NT2/D1 (cell line): ENCODE measurements at places on chromosomes 5 and 9.

DNA sequence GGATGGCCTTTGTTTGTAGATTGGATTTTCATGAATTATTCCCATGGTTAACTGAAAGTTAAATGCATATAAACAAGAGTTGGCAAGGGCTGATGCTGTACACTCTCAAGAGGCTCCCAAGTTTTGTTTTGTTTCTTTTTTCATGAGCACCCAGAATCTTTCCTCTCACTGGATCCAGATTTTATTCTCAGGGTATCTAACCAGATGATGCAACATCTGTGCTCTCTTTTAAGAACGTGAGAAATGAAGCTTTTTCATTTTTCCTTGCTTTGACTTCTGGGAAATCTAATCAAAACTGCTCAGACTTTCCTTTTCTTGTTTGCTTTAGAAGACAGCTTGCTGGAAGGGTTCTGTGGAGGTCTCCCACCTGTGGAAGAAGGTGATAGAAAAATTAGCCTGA lies 142.7 kb upstream of the SLC12A2 start:
- DNase-seq, result no peak

DNA sequence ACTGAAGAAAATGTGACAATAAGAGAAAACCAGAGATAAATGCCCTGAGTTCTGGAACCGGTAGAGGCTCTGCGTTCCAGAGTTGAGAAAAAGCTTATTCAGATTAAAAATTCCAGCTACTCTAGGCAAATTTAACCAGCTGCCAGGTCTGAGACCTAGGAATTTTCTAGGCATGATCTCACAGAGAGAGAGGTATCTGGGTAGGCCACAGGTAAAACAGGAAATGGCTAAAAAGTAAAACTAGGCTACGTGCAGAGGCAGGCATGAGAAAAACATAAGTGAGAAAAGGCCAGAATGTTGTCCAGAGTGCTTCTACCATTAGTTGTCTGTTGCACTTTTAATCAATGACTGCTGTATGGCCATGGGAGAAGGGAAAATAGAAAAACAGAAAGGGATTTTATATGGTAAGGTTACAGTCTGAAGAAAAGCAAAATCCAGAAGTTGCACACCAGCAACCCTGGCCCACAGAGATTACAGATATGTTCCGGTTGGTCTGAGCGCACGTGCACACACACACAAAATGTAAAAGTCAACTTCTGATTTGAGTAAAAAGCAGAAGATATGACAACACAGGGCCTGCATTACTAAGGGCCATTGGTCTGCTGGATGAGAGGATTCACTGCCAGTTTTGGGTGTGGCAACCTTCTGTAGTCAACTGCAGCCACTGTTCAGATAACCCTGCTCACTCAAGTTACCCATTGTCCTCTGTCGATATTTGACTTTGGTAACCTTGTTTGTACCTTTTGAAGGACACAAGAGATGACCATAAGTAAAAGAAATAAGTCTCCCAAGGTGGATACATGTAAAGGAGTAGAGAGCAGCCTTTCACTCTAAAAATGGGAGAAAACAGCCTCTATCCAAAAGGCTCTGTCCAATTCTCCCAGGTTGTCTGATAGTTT lies 266.0 kb downstream of the DTWD2 start:
- DNase-seq, result no peak

GRCh38 chr5:68669864-68670575 lies 423.8 kb upstream of the SLC30A5 start:
- no peak for DNase-seq

DNA sequence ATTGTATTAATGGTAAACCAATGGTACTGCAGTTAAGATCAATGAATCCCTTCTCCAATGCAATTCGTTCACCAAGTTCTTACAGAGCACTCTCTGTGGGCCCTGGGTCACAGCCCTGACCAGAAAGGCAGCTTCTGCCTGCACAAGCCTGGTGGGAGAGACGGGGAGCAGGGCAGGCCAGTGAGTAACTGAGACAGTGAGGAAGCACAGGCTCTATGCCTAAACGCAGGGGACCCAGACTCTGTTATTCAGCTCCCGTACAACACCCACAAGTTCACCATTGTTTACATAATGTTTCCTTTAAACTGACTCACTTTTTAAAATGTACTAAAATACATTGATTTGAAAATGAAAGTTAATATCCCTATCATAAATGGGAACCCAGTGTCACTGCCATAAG lies 40.5 kb upstream of the CTSL start:
- no peak for DNase-seq

DNA sequence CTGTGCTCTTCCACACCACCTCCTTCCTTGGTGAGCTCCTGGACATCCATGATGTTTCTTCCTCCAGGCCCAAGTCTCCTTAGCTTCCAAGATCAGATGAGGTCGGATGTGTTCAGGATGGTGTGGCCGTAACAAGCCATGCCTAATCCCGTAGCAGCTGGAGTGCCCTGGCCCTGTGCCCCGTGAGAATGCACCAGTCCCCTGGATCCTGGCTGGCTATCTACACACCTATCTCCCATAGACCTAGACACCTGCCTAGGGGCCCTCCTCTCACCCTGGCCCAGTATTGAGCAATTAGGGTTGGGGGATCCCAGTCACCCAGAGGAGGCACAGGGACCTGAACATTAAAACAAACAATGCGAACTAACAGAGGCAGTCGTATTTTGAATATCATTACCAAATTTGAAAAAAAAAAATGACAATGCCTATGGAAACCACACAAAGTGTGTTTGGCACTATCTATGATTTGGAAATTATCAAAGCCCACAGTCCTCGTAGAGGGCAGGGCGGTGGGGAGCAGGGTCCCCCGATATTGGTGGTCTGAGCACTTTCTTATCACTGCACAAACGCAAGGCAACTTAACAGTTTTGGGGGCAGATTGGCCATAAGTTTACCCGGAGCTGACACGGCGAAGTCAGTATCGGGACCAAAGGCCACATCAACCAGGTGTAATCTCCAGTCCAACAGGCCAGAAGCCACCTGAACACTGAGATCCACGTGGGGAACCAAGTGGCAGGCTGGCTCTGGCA lies 13.2 kb downstream of the ENG start:
- DNase-seq, result no peak

GRCh38 chr9:71733176-71733575 lies 35.1 kb downstream of the CEMIP2 start:
- no peak for DNase-seq

- DNase-seq, result no peak
Observed at GRCh38 chr5:103094737-103095136, 25.2 kb downstream of the GIN1 start.

GRCh38 chr5:83752700-83753099 lies 32.0 kb upstream of the HAPLN1 start:
- no peak for DNase-seq

- no peak for DNase-seq
Observed at GRCh38 chr5:32711362-32711680, 200 bp downstream of the NPR3 start.

- DNase-seq, result no peak
Observed at GRCh38 chr9:114929201-114929600, 1.2 kb downstream of the TNFSF8 start.

DNA sequence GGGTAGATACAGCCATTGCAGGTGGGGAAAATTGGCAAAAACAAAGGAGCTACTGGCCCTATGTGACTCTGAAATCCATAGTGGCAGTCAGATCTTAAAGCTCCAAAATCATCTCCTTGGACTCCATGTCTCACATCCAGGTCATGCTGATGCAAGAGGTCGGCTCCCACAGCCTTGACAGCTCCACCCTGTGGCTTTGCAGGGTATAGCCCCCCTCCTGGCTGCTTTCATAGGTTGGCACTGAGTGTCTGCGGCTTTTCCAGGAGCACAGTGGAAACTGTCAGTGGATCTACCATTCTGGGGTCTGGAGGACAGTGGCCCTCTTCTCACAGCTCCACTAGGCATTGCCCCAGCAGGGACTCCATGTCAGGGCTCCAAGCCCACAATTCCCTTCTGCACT lies 1190.1 kb downstream of the CDH12 start:
- DNase-seq, result no peak

DNA sequence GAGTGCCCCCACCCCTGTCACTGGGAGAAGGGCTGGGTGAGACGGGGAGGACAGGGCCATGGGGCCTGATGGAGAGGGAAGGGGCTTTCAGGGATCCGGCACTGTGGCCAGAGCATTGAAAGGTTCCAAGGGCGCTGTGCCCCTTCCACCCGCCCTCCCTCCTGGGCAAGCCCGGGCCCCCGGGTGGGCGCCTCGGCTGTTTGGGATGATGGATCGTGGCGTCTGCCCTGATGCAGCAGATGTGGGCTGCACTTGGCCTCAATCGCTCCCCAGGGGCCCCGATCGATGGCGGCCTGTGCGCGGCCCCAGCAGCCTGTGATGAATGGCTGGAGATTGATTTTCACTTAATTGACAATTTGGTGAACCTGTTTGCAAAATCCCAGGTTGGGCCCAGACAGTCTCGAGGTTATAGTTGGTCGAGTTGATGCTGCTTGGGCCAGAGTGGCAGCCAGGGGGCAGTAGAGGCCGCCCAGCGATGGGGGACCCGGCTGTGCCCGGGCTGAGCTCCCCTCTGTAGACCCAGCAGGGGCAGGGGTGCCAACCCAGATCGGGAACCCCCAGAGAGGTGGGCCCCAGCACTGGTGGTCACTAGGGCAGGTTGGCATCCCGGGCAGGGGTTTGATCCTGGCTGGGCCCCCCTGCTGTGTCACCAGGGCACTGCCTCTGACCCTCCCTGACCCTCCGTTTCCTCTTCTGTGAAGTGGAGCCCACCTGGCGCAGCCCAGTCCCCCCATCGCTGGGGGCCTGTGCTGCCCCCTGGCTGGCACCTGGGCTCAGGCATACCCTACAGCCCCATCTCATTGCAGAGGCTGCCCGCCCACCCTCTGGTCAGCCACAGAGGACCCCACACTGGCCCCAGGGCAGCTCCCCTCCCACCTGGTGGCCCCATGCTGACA lies 34.7 kb downstream of the LHX3 start:
- no peak for DNase-seq

GRCh38 chr9:14096258-14096922 lies 217.6 kb downstream of the NFIB start:
- no peak for DNase-seq

DNA sequence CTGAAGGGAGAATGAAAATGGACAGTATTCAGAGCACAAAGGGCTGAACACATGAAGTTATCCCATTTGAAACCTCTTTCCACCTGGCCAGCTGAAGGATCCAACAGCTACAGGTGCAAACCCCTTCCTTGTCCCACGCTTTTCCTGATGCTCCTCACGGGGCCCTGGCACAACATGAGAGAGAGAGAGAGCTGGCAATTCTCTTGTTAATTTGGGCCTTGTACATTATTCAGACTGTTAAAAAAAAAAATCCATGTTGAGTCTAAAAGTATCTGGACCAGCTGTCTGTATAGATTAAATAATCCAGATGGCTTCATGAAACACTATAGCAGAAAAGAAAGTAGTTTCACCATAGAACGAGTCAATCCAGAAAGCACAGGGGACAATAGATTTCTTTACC lies 74.1 kb downstream of the HMHB1 start:
- no peak for DNase-seq

GRCh38 chr5:44329716-44330115 lies 59.5 kb downstream of the FGF10 start:
- DNase-seq, result no peak

GRCh38 chr9:112437406-112437805 lies 49.2 kb upstream of the KIAA1958 start:
- no peak for DNase-seq

- DNase-seq, result no peak
Observed at GRCh38 chr5:142701673-142702311, 15.9 kb upstream of the FGF1 start.

- no peak for DNase-seq
Observed at GRCh38 chr5:90267646-90268045, 141.9 kb downstream of the CETN3 start.

DNA sequence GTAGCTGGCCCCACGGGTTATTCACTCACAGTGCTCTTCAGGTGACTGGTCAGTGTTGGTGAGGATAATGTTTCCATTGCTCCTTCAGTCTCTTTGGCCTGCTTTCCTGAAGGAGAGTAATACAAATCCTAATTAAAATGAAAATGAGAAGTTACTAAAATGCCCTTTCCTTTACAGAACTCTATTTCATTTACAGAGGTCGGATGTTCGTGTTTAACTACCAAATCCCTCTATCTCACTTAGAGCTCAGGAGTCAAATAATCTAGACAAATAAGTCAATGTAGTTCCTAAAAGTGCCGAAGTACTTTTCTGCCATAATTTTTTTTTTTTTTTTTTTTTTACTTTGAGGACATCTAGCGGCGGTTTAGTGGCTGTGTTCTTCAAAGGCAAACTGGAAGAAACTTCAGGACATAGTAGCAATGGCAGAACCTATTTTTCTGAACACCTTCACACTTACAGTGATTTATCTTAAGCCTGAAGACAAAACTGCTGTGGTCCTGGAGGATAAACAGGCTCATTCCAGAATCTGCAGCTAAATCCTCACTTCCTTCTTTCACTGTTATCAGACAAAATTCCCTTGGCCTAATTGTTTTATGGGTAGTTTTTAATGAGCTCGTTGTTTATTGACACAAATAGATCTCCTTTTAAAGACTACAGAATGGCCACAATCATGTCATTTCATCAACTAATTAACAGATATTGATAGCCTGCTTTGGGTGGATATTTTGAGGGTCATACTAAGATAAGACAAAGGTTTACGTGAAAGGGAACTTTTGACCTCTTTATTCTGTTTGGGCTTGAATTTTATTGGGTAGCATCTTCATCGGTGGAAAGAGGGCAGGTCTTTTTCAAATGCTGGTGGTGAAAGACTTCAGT lies 207.6 kb upstream of the DMRTA1 start:
- DNase-seq, result no peak

- no peak for DNase-seq
Observed at GRCh38 chr9:21413624-21414023, 4.7 kb downstream of the IFNA8 start.

DNA sequence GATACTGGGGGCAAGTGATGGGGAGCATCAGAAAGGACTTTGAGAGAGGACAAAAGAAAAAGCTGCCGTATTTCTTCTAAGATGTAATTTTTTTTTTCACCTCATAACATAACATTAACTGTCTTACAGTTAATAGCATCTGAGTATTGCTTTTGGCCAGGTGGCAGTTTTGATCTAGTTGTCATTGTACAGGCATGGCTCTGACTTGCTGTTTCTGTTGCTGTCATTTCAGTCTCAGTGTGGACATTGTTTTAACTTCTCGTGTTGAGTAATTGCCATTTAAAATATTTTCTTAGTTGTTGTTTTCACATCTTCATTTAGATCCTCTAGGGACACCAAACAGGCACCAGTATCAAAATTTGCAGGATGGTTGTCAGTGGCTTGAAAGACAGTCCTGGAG lies 12.4 kb downstream of the SMAD5 start:
- DNase-seq, result no peak
